ENCODE measurements at places on chromosomes 7 and 10.

- no peak for DNase-seq
Measured at GRCh38 chr7:151086802-151087244, 548 bp downstream of the AGAP3 start.

DNA sequence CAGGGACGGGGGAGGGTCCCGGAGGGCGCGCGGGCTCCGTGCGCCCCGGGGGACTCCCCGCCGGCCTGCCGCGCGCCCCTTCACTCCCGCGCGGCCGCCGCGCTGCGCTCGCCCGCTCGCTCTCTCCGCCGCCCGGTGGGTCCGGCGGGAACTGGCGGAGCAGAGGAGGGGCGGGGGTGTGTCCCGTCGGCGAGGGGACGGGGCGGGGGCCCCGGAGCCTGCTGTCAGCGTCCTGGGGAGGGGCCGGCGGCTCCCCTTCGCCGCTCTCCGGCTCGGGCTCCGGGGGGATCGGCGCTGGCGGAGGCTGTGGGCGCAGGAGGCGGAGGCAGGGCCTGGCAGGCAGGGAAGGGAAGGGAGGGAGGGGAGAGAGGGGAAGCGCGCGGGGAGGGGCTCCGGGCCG, at the start of gene SH3PXD2A:
TSS of gene SH3PXD2A (minus strand) at position 153 of the 400 bp plus-strand sequence. CDS start 310 bp downstream, outside the sequence.
- no peak for DNase-seq

DNA sequence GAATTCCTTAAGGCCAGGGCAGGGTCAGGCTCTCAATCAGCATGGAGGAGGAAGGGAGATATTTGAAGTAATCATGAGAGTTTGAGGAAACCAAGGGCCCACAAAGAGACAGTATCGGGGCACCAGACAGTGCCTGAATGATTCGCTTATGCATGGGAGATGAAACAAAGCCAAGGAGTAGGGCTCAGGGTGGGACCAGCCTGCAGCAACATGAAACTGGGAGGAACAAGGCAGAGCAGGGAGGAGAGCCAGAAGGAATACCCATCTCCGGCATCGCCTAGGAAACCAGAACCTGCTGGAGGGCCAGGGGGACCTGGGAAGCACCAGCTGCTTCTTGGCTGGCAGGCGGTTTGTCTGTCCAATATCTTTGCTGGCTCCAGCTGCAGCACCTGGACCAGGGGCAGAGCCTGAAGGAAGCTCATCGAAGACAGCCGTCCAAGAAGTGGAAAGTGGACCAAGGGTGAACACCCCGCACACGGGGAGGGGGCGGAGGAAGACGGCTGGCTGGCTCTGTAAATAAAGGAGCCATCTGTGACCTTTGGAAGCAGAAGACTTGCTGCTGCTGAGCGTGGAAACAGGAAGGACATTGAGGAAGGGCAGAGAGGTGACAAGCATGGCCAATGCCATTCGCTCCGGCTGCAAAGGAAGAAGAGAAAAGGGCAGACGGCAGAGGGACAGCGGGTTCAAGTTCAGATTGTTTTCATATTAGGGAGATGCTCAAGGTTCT, 34.4 kb upstream of the ECHDC3 start:
- DNase-seq: no peak

DNA sequence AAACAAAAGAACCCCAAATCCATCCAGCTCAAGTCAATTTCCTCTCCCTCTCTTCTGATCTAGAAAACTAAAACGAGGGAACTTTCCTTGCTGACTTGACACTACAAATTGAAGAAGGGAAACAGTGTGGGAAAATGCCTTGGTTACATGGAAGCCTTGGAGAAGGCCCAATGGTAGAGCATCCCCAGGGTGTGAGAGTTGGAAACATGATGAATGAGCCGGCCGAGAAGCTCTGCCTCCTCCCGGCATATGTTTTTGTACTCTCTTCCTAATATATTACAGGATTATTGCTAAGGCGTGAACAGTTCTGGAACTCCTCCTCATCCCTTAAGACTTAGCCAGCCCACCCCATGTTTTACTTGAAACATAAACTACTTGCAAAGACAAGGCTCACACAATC, 618.2 kb upstream of the MGMT start:
- DNase-seq: no peak

DNA sequence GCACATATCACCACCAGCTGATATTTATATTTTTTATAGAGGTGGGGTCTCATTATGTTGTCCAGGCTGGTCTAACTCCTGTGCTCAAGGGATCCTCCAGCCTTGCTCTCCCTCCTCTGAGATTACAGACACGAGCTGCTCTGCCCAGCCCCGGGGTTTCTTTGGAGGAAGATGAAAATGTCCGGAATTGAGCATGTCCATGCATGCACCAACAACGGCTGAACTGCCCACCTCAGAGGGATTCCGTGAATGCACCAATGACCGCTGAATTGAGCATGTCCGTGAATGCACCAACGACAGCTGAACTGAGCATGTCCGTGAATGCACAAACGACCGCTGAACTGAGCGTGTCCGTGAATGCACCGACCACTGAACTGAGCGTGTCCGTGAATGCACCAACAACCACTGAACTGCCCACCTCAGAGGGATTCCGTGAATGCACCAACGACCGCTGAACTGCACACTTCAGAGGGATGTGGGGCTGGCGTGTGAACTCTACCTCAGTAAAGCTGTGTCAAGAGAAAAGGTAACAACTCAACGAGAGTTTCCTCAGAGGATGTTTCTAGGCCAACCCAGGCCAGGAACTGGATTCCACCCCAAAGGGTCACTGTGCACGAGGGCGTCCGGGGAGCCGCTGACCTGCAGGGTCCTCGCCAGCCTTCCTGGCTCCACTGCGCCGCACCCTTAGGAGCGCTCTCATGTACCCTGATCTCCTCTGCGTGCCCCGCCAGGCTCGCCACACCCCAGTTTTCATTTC, 34.9 kb upstream of the INPP5A start:
- DNase-seq: no peak

DNA sequence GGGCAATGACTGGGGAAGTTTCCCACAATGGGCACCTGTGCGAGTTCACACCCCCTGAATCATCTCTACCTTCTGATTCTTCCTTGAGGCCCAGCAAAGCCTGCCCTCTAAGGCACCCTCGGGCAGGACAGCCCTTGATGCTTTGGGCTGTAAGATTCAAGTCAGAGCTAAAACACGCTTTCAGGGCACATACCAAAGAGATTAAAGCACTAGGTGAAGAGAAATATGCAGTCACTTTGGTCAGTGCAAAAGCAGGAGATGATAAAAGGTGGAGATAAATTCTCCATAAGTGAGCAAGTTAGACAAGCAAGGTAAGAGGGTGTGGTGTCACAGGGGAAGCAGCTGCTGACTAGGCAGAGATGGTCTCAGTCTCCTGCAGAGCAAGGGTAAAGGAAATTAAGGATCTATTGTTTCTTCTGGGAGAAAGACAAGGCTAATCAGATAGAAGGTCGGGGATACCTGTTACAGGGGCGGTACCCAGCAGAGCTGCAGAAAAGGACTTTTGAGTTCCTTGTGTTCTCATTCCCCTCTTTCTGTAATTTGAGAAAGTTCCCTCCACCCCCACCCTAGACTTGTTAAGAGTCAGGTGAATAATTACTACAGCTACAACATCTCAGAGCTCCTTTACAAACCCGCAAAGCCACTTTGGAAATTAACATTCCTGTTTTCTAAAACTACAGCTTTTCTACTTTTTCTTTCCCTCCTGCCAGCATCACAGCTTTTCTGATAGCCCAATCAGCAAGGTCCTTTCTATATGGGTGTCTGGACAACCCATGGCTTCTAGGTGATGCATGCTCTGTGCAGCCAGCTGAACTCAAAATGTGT, 26.4 kb downstream of the PDLIM1 start:
- no peak for DNase-seq

DNA sequence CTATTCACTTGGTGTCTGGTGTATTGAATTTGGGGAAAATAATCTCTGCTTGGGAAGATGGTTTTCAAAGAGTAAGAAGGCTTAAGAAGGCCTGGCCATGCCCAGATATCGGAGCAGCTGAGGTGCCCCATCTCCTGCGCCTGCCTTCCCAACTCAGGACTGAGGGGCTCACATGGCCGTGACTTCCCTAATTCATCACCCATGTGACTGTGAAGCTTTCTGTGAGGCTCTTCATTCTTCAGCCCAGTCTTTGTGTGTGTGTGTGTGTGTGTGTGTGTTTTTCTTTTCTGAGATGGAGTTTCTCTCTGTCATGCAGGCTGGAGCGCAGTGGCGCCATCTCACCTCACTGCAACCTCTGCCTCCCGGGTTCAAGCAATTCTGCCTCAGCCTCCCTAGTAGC, 53.2 kb downstream of the PROSER2 start:
- DNase-seq: no peak

GRCh38 chr7:40786909-40787308, 652.1 kb downstream of the SUGCT start:
- DNase-seq: no peak

GRCh38 chr7:147251751-147252325, 1135.2 kb downstream of the CNTNAP2 start:
- no peak for DNase-seq

DNA sequence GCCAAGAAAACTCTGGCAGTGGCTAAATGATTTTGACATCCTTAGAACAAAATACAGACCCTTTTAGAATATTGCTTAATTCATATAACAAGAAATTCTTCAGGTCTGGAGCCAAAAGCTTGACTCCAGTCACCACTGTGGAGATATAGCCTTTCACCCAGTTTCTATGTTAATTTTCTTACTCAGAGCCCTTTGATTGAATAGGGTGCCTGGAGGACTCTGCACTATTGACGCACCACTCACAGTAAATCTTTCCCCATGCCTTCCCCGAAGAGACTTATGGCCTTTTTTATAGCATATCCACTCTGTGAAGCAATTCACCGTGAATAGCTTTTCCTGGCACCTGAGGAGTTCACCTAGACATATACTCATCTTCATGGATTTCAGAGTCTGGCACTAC, 613.8 kb downstream of the ZWINT start:
- no peak for DNase-seq

GRCh38 chr7:148624735-148625134, 34.2 kb downstream of the C7orf33 start:
- DNase-seq: no peak

GRCh38 chr10:117398029-117398428, 22.8 kb upstream of the PDZD8 start:
- DNase-seq: no peak

Measured in kidney glomerular epithelial cell (primary cell).